ENCODE measurements at places on chromosomes 4 and X.

DNA sequence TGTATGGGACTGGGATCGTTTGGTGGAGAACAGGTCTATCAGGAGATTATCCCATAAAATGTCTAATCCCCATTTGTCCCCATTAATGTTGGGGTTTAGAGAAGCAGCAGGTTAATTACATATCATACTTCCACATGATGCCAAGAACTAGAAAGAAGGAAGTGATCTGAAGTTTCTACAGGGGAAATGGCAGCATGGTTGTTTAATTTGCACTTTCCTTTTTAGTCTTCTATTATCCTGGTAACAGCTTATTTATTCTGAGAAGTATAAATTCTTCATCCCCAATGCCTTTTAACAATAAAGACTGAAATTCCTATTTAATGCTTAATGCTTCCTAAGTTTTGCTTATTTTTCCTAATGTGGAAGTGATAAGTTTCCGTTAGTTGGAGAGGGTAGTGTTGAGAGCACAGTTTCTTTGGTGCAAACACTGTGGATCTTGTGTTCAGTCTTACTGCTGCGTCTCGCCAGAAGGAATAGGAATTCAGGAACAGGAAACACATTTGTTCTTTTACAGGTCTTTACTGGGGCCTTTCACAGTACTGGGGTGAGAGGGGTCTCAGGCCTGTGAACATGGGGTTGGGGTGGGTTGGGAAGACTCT lies 59.5 kb upstream of the TADA2B start:
- no peak for DNase-seq

DNA sequence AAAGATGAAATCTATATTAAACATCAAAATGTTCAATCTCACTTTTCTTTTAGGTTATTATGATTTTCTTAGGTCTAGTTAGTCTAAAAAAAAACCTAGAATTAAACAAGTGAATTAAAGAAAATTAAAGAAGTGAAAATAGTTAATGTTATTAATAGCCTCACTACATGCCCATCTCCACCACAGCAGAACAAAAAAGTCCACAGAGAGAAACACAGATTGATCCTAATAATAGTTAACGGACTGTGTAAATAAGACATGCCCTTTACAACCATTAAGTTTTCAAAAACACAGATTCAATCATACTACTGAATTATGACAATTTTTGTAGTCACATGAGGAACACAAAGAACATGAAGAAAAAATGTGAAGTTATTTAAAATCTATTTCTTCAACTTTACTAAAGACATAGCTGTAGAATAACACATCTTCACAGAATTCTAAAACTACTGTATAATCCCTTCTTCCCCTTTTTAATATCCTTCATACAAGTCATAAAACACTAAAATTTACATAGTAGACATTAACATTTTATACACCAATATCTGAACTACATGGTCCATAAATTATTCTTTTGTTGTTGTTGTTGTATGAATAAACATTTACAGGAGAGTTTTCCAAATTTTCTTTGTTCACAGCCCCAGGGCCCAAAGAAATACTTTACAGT lies 15.3 kb downstream of the HELQ start:
- DNase-seq = no peak

- no peak for DNase-seq
Observed at GRCh38 chr4:146470604-146471003, 51.1 kb downstream of the SLC10A7 start.

GRCh38 chr4:10701702-10702460 lies 17.3 kb upstream of the CLNK start:
- DNase-seq = no peak

- DNase-seq = no peak
Observed at GRCh38 chr4:31294655-31295480, 574.7 kb downstream of the PCDH7 start.

GRCh38 chrX:46029777-46030176 lies 515.4 kb downstream of the ZNF674 start:
- DNase-seq = no peak
